CD4-positive, alpha-beta T cell treated with Interleukin-6 at 100 ng/mL for 8 hours (primary cell): ENCODE measurements at places on chromosomes 3 and 15.
A peak's percentile ranks its signal among the peaks of the same experiment; 100 is the strongest.

DNA sequence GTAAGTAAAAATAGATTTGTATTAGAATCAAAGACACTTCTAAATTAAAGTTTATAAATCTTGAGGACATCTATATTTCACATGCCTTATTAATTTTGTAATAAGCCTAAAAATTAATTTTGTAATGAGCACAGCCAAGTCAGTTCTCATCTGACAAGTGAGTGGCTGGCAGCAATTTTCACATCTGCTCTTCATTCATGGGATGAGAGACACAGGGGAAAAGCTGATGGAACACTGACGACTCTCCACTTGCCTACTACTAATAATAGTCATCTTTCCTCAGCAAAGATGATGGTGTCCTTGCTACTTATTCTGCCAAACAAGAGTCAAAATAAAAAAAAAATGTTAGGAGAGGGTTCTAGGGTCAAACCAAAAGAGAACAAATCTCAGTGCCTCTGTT, 14.4 kb upstream of the CMSS1 start:
- no peak for DNase-seq

GRCh38 chr15:62711691-62712454, 330.7 kb upstream of the TPM1 start:
- DNase-seq: no peak

GRCh38 chr3:186757214-186757613, 26.2 kb upstream of the EIF4A2 start:
- no peak for DNase-seq

- DNase-seq: no peak
These were observed 17.2 kb downstream of the ACOX2 start for GRCh38 chr3:58519668-58520402.

DNA sequence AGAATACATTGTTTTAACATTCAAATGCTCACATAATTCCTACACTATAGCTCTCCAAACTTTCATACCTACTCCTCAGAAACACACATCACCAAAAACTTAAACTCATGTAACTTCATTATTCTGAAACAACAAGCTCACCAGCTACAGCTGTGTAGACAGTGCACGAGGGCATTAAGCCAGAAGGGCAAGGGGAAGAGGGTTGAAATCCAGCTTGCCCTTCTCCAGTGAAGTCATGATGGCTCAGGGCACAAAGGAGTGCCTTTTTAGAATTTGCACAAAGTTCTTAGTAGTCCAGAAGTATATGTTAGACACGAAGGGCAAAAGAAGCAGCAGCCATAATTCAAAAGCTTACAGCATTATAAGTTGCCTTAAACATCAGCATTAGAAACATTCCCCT, 8.6 kb downstream of the SLC12A6 start:
- no peak for DNase-seq

DNA sequence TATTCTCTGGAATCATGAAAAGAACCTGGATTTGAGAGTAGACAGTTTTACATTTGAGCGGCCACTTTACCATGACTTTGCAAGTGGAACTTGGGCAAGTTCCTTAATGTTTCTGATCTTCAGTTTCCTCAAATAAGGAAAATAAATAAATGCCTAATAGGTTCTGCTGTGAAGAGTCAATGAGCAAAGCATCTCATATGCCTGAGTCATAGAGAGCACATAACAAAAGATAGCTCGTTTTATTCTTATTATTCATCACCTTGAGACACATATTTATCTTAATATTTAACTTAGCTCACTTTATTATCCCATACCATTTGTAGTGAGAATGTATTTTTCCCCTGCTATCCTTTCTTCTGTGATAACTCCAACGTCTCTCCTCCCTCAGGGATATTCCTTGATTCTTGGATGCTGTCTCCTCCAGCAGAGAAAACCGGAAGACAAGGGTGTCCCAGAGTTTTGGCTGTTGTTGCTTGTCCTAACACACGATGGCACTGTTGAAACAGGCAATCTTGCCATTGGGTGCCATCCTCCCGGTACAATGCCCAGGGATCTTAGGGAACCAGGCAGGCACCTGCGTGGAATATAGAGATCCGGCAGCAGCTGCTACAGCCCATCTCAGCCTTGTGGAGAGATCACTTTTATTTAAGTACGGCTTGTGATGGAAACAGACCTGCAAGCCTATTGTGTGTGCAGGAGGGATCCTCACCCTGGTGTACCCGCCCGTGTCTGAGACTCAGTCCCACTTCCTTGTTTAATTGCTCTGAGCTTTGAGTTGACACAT, 33.3 kb upstream of the VPS33B start:
- DNase-seq: no peak

GRCh38 chr15:63449731-63450130, 54.7 kb upstream of the USP3 start:
- DNase-seq: no peak

DNA sequence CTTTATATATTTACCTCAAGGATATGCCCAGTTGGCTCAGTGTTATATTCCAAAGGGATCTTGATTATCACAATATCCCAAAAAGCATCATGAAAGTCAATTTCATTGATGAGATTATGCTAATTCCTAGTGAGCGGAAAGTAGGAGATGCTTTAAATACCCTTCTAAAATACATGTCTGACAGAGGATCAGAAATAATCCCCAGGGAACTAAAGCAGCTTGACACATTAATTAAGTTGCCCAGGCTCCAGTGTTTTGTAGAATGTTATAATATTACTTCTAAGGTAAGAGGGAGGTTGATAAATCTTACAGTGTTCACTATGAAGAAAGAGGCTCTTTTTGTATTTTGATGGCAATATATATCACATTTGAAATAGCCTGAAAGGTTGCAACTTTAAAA, 767.5 kb upstream of the ROBO1 start:
- no peak for DNase-seq

GRCh38 chr3:185290266-185290665, 36.4 kb upstream of the EHHADH start:
- no peak for DNase-seq

- DNase-seq: peak; percentile 29
These were observed 557 bp downstream of the DENND4A start for GRCh38 chr15:65791335-65792137.

- no peak for DNase-seq
These were observed 523.1 kb downstream of the ROBO2 start for GRCh38 chr3:77563012-77563411.

DNA sequence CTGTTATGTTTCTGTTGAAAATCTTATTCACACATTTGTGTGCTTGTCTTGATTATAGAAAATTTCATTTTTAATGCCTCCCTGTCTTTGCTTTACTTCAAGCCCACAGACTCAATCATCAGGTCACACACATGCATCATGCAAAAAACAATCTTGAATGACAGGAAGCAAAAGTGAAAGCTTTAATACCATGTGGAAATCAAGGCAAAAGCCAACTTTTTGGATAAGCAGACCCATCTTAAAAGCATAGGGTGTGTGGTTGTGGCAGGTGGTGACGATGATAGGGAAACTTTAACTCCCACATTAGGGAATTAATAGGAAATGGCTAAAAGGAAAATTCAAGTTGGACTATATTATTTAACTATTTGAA, 155.9 kb upstream of the EOMES start:
- DNase-seq: no peak

DNA sequence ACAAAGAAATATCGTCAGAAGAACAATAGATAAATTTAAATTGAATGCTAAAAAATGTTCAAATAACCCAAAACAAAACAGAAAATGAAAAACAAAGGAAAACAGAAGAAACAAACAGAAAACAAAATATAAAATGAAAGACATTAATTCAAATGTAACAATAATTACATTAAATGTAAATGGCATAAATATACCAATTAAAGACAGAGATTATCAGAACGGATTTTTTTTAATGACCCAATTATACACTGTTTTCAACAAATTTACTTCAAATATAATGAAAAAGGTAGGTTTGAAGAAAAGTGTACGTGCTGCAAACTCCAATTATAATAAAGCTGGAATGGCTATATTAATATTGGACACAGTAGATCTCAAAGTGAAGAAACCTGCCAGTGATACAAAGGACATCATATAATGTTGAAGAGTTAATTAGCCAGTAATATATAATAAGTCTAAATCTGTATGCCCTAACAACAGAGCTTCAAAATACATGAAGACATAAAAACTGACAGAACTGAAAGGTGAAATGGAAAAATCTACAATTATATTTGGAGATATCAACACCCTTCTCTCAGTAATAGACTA, 193.8 kb downstream of the ZBTB20 start:
- DNase-seq: no peak

DNA sequence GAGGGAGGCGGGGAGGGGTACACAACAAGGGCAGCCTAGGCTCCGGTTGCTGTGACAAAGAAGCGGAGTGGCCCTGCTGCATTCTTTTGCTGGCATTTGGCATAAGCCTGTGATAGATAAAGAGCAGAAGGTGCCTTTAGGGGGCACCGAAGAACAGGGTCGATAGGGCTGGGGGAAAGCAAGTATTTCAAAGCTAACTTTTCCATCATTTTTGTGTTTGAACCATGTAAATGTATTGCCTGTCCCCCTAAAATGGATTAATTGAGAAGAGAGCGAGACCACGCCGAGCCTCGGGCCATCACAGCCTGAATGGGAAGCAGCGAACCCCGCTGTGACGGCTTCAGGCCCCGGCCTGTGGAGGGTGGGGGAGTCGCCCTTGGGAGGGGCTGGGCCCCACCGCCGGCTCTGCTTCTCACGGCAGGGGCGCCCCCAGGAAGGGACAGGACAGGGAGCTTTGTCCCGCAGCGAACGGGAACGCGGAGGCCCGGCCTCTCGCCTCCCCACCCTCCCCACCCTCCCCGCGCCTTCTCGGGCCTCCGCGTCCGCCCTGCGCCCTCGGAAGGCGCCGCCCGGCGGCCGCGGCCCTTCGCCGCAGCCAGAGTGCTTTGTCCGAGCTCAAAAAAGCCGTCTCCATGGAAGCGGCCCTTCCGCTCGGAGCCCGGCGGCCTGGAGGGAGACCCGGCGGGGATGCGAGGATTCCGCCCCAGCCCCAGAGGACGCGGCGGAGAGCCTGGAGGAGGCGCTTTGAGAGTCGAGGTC, 32.4 kb upstream of the ALDH1L1 start:
- DNase-seq: no peak

DNA sequence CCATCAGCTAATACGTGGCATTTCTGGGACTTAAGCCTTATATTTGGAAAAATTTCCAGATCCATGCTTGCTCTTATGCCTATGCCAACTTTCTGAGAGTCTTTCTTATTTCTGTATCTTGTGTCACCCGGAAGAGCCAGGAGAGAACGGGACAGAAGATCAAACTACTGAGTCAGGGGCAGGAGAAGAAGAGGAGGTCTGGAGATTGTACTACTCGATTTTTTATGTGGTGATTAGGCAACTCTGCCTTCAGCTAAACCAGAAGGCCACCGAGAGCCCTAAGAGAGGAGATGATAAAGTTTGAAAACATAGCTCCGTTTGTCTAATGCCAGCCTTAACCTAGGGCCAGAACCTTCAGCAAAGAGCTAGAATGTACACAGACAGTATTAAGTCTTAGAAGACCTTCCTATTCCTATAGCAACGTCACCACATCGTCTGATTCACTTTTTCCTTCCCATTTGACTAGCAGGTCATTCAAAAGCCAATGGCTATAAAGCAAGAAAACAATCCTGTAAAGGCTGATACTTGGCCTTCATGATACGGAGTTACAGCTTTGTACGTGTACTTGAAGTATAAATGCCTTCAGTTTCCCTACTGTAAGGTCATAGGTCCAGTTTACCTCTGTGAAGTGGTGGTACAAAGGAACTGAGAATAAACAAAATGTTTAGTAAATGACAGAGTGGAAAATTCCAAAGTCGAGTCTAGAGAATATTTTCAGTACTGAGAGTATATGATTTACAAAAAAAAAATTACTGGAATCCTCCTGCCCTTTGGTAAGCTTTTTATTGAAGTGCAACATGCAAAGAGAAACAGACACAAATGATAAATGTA, 96.1 kb upstream of the ICE2 start:
- no peak for DNase-seq

- no peak for DNase-seq
These were observed 214.5 kb downstream of the RPLP1 start for GRCh38 chr15:69666921-69667811.

DNA sequence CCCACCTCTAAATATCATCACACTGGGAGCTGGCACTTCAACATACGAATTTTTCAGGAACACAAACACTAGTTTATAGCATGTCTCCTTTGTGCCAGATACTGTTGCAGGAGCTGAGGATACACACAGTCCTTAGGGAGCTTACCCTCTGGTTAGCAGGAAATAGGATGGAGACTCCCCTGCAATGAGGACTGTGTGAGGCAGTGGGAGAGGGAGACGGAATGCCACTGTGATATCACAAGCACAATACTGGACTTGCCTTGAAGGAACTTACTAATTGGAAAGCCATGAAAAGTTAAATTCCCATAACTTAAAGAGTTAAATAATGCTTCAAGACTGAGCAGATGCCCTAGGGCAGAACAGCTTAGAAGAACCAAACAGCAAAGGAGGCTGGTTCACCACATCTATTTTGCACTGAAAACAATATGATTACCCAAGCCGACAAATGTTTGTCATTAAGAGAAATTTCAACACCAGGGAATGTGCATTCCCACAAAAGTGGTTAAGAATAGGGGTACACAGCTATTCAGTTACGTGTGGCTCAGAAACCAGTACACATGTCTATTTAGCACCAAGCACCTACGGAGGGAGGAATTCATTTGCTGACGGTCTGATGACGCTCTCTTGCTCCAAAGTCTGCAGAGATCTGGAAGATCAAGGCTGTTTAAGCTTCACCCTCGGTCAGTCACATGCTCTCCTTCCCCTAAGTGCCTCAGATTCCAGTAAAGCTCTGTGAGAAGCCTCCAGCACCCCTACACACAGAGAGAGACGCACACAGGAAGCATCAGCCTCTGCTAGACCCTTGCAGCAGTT, 5.2 kb downstream of the TBC1D2B start:
- DNase-seq: peak; percentile 49

GRCh38 chr3:130686833-130687232, 59.8 kb downstream of the PIK3R4 start:
- DNase-seq: no peak

- DNase-seq: no peak
These were observed 1.1 kb upstream of the HAPLN3 start for GRCh38 chr15:88896333-88897033.

GRCh38 chr3:23888617-23889228, 28.1 kb downstream of the NKIRAS1 start:
- no peak for DNase-seq

DNA sequence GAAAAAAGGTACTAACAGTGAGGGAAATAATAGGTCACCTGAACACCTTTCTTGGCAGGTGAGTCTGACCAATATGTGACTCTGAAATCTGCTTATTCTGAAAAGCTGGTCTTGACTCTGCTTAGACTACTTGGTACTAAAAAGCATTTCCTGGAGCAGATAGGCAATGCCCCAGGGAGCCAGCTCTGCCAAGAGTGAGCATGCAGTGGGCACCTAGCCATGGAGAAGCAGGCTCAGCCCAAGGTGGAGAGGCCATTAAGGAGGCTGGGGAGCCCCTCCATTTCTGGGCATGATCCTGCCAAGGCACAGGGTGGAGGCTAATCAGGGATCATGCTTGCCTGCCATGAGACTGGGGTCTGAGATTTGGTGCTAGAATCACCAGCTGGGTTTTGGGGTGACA, 1.6 kb upstream of the LTF start:
- DNase-seq: no peak
